ENCODE measurements at places on chromosomes 3 and 15.

DNA sequence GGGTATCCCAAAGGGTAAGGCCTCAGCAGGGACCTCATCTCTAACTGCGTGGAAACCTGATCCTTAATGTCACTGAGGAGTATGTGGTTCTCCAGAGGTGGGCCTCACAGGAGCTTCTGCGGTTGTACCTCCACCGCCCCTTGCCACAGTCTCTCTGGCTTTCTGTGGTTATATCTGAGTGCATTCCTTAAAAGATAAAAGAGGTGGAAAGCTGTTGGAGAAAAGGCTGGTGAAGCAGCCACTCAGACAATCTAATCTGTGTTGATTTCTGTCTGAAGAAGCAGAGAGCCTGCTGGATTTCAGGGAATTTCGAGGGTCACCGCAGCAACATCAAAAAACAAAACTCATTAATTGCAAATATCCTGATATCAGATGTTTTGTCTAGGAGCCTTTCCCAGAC lies 51.4 kb downstream of the SEMA6D start:
- DNase-seq = no peak

GRCh38 chr15:62369454-62369853 lies 204.4 kb upstream of the C2CD4B start:
- no peak for DNase-seq

- peak; percentile 60 for DNase-seq
Measured at GRCh38 chr15:34241376-34242330, 16.8 kb downstream of the EMC4 start.

GRCh38 chr3:187822402-187822801 lies 77.1 kb upstream of the BCL6 start:
- no peak for DNase-seq

GRCh38 chr15:26632500-26632899 lies 140.4 kb downstream of the GABRB3 start:
- DNase-seq = no peak

- peak; percentile 16 for DNase-seq
Measured at GRCh38 chr3:15064299-15064834, 748 bp downstream of the MRPS25 start.

DNA sequence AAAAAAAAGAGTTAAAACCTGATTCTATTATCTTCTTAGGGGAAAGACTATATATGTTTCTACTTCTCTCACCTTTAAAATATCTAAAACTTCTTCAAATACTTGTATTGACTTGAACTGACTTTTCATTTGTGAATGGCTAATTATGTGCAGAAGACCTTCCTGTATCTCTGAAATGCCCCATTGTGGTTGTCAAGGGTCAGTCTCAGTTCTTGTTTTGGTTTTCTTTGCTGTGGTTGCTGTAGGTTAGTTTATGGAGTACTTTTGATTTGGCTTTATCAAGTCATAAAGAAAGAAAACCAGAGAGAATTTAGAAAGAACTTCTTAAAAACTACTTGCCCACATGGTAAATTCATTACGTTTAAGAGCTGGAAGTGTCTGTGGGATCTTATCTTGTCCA lies 345.3 kb upstream of the POU1F1 start:
- no peak for DNase-seq
